ENCODE measurements at places on chromosomes 11 and 22.

DNA sequence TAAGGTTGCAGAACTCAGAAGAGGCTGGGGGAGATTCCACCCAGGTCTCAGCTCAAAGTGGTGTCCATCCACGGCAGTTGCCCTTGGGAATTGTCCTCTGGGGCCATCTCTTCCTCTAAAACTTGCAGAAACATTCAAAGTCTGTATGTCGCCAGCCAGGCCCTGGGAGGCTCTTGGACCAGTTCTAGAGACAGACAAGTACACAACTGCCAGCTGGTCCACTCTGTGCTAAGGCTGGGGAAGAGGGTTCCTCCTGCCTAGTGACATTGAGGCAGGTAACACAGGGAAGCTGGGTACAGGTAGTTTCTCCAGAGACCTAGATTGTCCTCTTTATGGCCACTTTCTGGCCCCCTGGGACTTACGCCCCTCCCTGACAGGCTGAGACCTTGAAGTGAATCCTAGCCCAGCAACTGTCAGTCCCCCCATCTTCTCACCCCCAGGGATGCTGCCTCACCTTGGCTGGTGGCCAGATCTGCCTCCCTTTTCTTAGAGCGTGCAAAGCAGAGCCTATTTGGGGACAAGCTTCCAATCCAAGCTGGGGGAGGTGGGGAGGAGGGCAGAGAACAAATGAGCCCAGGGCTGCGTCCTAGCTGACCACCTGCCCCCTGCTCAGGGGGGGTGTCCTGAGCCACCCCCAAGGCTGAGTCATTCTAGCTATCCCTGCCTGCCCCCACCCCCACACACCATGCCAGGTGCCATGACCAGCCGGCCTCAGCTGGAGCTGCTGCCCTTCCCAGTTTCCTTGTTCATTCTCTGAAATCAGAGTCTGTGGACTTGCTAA lies 8.4 kb downstream of the FAM83F start:
- DNase-seq: no peak

- no peak for DNase-seq
Observed at GRCh38 chr11:43825217-43825816, 55.3 kb upstream of the ALKBH3 start.

DNA sequence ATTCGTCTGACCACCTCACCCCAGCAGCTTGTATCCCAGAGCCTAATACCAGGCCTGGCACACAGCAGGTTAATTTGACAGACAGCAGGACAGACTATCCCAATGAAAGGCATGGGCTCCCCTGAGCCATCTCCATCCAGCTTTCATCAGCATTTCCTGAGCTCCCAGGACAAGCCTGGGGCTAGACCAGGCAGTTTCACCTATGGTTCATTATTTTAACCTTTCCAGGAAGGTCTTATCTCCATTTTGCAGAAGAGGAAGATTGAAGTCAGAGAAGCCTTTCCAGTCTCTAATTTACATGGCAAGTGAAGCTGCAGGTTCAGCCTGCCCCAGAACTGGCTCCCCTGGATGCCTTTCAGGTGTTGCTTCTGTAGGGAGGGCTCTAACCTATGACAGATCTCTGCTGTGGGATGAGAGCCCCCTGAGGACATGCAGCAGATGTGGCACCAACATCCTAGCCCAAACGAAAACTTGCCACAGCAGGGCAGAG lies 17.0 kb downstream of the ARRB1 start:
- no peak for DNase-seq

DNA sequence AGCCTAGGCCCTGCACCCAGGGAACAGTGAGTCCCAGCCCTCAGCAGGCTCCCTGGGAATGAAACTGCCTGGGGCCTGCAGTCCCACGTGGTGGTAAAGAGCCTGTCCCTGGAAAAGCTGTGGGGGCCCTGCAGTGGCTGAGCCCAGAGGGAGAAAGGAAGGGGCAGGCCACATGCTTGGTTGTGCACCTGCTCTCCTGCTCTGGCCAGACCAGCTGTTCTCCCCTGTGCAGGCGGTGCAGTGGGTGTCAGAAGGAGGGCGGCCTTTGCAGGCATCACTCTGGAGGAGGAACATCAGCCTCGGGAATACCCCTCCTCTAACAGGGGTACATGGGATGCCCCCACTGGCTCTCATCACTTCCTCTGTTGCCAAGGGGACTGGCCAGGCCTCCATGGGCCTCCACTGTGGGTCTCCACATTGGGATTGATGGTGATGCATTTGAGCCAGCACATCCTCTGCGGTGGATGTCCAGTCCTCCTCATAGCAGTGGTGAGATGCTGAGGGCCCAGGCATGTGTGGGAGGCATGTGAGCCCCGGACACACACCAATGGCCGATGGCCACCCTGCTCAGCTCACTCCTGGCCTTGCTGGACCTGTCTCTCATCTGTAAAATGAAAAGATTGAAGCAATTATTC lies 690.4 kb downstream of the BRD1 start:
- no peak for DNase-seq

GRCh38 chr11:96267496-96268032 lies 75.4 kb downstream of the MAML2 start:
- no peak for DNase-seq

DNA sequence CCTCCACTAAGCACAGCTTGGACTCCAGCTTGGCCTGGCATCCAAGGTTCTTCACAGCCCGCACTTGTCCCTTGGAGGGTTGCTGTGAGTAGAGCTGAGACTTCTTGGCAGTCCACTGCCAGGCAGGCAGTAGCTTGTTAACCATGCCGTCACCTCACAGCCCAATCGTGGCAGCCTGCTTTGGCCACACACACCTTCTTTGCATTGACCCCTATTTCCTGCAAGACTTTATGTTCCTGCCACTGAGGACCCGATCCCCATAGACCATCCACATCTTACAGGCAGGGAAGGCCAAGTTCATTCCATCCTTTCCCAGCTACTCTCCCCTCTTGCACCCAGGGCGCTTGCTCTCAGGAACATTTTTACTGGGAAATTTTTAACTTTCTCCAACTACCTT lies 2.5 kb upstream of the PYGM start:
- DNase-seq: no peak

GRCh38 chr22:37281646-37282384 lies 493 bp upstream of the CYTH4 start:
- no peak for DNase-seq

- peak; percentile 97 for DNase-seq
Observed at GRCh38 chr11:45843158-45843924, 3.9 kb upstream of the CRY2 start.

DNA sequence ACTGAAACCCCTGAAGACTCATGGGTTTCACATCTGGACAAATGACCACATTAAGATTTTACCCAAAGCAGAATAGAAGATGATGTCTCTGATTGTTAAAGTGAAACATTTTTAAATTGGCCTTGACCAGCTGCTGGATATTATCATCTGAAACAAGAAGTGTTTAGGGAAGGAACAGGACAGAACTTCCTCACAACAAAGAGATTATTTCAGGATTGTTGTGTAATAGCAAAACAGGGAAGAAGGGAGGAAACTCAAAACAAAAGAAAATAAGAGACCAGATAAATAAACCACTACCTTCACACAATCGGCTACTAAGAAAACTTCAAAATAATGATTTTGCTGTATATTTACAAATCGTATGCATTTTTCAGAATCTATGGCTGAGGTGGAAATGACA lies 319.2 kb upstream of the API5 start:
- no peak for DNase-seq

DNA sequence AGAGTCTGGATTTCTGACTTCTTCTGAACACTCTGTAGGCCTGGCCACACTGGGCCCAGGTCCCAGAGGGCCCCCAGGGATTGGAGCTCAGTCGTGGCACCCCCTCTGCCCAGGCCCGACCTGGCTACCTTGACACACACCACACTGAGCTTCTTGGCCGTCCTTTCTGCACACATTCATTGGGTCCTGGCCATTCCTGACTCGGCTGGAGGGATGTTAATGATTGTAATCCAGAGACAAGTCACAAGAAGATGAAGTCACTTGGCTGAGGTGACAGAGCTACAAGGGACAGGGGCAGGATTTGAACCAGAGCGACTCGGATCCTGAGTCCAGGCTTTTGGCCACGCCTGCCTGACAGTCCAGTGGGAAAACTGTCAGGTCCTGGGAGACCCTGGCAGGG lies 23.9 kb upstream of the PDGFB start:
- no peak for DNase-seq

DNA sequence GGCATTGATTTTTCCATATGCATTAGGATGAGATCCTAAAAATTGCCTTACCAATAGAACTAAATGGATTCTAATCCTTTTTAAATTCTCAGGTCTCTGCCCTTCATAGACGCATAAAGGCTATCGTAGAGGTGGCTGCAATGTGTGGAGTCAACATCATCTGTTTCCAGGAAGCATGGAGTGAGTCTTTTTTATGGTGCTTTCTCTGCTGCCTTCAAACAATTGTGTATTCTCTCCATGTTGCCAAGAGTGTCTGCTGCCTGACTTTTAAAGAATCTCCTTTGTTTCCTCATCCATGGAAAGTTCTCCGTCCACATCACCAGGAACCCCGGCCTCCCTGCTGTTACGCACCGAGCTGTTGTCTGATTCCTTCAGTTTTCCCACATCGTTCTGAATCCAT lies 6.9 kb downstream of the UPB1 start:
- no peak for DNase-seq

DNA sequence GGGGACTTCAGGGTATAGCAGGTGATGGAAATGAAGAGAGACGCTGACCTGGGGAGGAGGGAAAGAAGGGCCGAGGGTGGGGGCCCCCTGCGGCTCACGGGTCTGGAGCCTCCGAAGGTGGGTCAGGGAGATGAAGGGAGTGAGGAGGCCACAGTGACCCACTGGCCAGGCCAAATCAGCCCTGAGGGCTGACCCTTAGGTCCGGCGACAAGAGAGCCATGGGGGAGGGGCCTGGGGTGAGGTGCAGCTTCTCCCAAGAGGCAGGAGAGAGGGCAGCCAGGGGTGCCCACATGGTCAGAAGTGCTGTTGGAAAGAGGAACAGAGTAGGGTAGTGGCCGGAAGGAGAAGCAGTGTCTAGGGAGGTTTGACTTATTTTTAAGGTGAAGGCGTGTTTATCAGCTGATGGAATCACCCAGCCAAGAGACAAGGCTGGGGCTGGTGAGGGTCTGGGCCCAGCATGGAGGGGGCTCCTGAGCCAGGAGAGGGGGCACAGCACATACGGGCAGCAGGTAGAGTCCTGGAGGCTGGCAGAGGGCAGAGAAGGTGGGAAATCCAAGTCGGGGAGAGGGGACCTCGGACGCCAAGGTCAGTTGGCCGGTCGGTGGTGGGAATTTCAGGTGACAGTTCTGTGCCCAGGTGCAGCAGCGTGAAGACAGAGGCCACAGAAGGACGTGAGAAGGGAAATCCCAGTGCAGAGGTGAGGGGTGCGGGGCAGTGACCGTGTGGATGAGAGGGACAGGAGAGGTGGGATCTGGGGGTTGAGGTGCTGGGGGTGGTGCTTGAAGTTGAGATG lies 49.0 kb downstream of the LINC01488 start:
- no peak for DNase-seq

DNA sequence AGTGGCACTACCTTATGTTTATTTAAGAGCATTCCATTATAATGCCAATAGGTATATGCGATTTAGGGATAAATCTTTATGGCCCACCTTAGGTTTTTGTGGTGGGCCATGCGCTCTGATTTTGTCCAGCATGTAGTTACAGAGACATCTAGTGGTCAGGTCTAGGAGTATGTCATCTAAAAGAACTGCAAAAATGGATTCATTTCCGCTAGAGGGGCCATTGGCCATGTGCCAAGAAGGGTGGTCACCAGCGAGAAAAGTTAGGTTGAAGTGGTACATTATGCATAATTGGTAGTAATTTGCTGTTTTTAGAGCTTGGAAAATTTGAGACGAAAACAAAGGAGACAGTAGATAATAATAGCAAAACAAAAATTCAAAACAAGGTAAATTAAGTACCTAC lies 27.7 kb downstream of the LRRC4C start:
- no peak for DNase-seq

DNA sequence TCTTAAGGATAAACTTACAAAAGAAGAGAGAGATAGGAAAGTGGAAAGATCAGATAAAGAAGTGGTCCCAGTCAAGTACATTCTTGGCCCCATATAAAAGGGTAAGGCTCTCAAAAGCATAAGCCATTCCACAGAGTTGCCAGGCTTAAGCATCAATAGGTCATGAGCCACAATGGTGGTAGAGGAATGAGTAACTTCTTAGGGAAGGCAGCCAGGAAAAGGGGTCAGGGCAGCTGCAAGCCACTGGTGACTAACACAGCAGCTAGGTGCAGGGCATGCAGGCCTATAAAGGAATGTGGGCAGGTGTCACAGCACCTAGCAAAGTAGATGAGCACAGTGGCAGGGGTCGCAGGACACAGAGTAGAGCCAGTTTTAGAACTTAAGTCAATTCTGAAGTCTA lies 302.6 kb upstream of the FAT3 start:
- no peak for DNase-seq

- no peak for DNase-seq
Observed at GRCh38 chr11:61974766-61975631, 7.6 kb upstream of the FTH1 start.

GRCh38 chr22:45935573-45935972 lies 41.4 kb downstream of the WNT7B start:
- DNase-seq: no peak
